HT-29 (cell line): ENCODE measurements at places on chromosomes 2 and 18.

DNA sequence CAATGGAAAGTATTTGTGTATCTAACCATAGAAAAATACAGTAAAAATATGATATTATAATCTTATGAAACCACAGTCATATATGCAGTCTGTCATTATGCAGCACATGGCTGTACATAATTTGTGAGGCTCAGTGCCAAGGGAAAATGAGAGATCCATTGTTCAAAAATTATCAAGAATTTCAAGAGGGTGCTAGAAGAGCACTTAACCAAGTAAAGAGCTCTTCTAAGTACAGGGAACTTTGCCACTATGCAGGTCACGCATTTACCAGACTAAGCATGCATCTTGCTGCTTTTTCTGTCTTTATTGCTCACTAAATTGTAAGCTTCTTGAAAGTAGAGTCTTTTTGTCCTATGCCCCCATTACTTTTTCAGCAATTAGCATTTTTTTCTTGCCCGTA lies 438.0 kb downstream of the LRP1B start:
- DNase-seq: no peak

DNA sequence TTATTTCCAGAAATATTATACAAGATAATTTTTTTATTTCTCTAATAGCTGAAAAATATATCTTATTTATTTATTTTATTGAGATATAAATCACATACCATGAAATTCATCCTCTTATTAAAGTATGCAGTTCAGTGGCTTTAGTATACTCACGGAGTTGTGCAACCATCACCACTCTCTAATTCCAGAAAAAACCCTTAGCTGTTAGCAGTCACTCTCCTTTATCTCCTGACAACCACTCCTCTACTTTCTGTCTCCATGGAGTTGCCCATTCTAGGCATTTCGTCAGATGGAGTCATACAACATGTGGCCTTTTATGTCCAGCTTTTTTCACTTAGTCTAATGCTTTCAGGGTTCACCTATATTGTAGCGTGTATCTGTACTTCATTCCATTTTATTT lies 66.5 kb downstream of the TCF7L1 start:
- no peak for DNase-seq

DNA sequence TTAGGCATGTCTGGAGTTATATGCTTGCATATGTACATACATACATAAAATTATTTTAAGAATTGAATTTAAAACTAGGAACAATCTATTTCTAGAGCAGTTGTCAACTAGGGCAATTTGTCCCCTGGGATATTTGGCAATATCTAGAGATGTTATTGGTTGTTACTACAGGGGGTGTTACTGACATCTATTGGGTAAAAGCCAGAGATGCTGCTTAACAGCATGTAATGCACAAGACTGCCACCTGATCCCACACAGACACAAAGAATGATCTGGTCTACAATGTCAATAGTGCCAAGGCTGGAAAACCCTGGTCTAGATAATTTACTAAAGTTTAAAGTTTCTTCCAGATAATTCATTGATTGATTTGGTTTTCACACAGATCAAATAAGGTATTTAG lies 185.3 kb downstream of the NYAP2 start:
- DNase-seq: no peak

DNA sequence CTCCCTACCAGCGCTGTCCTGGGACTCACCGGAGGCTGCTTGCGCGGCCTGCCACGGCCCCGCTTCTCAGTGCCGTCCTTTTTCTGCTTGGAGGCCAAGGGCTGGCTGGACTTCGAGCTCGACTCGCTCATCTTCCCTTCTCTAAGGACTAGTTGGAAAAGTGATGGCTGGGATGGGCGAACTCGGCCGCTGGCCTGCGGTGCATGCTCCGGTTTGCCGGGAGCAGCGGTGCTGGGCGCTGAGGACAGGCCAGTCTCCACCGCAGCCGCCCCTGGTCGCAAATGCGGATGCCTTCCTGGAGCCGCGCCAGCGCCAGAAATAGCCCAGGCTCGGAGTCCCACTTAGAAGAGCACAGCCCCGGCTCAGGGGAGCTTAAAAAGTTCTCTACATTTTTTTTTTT lies 3.1 kb downstream of the C2orf81 start:
- DNase-seq: no peak

- DNase-seq: no peak
These were observed 89.8 kb downstream of the PRKCE start for GRCh38 chr2:45741161-45741850.

DNA sequence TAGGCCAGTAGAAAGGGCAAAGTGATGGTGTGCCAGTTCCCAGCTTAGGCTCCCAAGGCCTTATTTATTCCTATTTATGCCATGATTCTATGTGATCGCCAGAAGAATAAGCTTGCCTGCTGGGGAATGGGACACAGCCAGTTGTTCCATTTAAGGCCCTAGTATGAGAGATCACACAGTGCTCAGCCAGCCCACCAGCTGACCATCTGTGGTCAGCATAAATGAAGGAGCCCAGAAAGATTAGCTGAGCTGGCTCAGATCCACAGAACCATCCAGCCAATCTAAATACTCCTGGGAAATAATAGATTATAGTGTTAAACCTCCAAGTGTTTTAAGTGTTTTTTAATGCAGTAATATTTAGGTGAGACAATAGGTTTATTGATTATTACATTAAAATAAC lies 12.6 kb upstream of the L3MBTL4 start:
- DNase-seq: no peak

DNA sequence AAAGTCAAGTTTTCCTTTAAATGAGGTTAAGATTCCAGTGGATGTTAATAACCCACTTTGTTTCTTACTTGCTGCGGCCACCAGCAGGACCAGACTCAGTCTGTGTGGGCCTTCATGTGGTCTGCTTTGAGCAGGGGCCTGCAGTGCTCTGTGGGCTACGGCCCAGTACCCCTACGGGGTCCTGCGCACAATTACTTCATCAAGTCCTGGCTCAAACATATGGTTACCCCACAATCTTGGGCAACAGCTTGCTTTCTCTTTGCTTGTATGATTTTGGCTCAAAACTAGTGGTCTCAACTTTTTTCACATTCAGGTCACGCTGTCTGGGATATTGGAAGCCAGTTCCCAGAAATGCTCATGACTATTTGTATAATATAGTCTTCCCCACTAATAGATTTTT lies 64.2 kb downstream of the PTPN2 start:
- DNase-seq: no peak

DNA sequence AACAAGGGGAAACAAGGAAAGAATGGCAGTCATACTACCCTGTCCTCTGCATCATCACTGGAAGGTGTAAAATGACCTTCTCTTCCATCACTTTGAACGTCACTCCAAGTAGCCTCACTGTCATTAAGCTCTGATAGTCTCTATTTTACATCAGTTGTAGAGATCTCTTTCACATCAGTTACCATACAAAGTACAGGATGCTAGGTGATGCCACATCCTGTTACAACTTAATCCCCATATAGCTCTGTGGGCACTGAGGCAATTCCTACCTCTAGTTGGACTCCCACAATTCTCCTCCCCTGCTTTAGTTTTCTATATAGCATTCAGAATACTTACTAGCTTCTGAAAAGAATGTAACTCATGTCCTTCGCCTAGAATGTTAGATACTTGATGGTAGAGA lies 55.1 kb upstream of the TTC27 start:
- no peak for DNase-seq

GRCh38 chr2:237717366-237718276 lies 81.0 kb upstream of the RBM44 start:
- DNase-seq: no peak

DNA sequence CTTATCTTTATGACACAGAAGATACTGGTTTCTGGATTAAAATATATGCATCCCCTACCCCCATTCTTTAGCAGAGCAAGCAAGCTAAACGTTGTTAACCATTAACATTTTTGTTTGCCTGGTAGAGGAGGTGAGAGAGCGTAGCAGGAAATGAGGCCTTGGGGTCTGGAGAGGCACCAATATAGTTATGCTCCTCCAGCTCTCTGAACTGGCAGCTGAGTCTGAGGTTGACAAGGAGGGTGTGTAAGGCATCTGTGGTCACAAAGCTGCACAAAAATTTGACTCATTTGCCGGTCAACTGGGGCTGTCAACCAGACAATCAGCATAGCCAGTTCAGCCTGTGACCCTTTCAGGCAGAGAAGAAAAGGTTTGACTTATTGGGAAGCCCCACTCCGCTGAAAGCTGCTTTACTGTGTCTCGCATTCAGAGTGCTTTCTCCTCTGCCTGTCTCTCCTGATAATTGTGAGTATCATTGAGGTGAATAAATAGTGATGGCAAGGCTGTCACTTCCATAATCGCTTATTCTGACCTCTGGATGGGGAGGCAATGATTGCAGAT lies 647.5 kb upstream of the SETBP1 start:
- DNase-seq: no peak

DNA sequence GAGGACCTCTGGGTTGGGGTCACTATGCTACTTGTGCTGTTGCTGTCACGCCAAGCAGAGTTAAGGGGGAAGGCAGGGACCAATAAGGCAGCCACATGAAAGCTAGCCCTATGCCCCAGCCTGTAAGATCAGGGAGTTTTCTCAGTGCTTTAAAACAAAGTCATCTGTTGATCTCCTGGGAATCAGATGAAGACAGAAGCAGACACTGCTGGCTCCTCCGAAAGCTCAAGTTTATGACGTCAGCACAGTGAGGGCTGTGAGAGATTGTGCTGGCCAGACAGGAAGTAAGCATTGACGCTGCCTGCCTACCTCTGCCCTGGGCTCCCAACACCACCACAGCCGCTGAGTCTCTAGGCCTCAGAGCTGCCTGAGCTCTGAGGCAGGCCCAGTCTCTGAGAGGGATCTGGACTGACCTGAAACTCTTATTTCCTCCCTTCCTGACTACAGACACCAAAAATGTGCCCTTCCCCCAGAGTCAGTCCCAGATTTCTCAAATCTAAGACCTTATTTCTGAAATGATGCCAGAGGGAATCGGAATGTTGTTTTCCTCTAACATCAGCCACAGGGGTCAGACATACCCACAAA lies 118.1 kb upstream of the EPAS1 start:
- no peak for DNase-seq

DNA sequence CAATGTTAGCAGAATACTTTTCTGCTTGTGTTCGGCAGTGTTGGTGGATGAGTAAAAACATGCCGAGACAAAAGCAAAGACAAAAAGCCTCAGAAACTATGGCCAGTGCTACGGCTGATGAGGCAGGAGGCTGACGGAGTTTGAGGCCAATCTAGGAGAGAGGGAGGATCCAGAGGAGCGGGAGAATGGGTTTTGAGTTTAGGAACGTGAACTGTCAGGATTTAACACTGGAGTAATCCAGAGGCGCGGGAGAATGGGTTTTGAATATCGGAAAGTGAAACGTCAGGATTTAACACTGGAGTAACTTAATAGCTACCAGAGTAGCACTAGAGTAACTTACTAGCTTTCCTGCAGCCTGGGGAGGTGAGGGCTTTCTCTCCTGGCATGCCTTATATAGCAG lies 37.4 kb downstream of the LYPD6B start:
- DNase-seq: no peak

DNA sequence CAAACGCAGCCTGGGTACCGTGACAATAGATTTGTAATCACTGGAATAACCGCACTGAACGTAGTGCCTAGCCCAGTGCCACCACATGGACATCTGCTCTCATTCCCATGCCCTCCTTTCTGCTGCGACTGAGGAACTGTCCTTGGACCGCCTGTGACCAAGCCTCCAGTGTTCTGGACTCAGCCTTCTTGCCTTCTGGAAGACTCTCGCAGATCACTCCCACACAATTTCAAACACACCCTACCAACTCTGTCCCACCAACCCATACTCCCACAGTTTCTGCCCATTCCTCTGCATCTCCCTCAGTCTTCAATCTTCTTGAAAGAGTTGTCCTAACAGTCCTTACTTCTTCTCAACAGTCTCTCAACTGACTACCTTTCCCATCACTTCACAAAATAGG lies 2.1 kb downstream of the RNF149 start:
- DNase-seq: no peak

GRCh38 chr2:179311101-179311500 lies 46.5 kb upstream of the SESTD1 start:
- no peak for DNase-seq

DNA sequence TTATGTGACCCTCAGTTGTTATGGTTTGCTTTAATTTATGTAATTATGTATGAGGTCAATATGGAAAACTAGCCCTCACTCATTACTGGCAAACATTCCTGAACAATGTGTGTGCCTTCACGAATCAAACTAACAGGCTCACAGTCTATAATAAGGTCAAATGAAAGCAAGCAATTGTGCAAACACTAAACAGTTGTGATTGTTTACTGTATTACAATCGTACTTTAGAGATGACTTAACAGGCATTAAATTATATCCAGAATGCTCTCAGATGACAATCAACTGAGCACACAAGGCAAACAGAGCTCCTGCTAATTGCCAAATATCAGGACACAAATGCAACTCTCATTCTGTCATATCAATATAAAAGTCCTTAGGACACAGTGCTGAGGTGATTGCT lies 29.5 kb downstream of the COL5A2 start:
- no peak for DNase-seq

- no peak for DNase-seq
These were observed 42.0 kb downstream of the SLC4A5 start for GRCh38 chr2:74301262-74301661.

DNA sequence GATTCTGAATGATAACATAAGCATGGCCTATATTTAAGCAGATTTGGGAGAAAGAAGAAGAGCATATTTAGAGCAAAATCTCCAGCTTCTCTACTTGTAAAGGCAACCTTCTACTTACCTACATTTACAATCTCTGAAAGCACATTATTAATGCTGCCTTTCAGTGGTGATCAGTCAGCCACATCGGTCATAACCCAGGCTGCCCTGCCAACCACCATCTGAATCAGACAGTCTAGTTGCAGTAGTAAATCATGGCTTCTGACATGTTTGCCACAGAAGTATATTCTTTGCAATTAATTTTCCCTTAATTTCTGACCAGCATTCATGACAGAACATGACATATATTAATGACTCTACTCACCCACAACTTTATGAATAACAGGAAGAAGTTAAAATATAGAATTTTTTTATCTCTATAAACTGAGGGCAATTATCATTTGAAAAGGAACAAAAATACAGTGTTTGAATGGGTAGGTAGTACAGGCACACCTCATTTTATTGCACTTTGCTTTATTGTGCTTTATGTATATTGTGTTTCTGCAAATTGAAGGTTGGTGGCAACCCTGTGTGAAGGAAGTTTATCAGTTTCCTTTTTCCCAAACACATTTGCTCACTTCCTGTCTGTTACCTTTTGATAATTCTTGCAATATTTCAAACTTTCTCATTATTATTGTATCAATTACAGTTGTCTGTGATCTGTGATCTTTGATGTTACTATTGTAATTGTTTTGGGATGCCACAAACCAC lies 531.6 kb upstream of the CHAC2 start:
- no peak for DNase-seq

- DNase-seq: no peak
These were observed 268.2 kb upstream of the SESTD1 start for GRCh38 chr2:179532863-179533278.

- no peak for DNase-seq
These were observed 270.5 kb downstream of the ACTR3 start for GRCh38 chr2:114160263-114160981.

- DNase-seq: no peak
These were observed 440.1 kb downstream of the ZEB2 start for GRCh38 chr2:144079803-144080202.

GRCh38 chr2:48312126-48312525 lies 217.8 kb upstream of the STON1 start:
- peak; percentile 73 for DNase-seq

GRCh38 chr2:226208726-226209125 lies 590.9 kb downstream of the IRS1 start:
- DNase-seq: no peak

- peak; percentile 79 for DNase-seq
These were observed 29.7 kb downstream of the NOL10 start for GRCh38 chr2:10659898-10660568.

- DNase-seq: no peak
These were observed 5.0 kb upstream of the ZSWIM2 start for GRCh38 chr2:186853951-186854350.
